Stimulated activated naive B cell treated with anti-CD40 and anti-IgM and Interleukin-4, amounts not matched to agents 10 μg/mL and 1 μg/mL and 100 μg/mL, for 72 hours (primary cell): ENCODE measurements at places on chromosomes 6 and 20.

GRCh38 chr6:159119791-159120190 lies 49.4 kb upstream of the FNDC1 start:
- DNase-seq, result no peak

DNA sequence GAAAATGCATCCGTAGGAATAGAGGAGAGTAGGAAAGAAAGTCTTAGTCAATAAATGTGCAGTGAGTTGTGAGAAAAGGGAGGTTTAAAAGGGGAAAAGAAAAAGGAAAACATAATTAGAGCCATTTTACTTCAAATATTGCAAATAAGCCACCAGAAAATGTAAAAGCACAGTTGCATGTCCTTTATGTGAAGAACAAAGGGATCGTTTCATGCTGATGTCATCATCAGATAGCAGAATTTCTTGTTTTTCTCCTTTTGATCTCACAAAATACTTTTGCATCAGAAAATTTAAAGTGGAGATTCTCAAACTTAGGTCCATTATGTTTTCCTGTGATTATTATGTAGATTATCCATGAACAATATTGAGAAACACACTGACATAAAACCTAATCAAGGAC lies 166.7 kb downstream of the HAO1 start:
- DNase-seq, result no peak

- DNase-seq, result no peak
Observed at GRCh38 chr6:104126315-104127005, 733.3 kb downstream of the HACE1 start.

DNA sequence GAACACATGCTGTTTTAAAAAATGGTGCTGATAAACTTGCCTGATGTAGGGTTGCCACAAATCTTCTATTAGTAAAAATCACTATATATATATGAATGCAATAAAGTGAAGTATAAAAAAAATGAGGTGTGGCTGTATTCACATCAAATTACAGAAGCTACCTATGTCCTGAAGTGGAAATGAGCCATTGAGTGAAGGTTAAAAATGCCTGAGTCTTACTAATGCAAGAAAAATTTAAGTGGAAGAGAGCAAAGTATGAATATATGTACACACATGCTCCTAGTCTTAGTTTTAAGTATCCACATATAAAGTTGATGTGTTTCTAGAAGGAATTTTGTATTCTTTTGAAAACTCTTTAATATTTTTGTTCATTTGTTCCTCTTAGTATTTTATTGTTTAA lies 808.3 kb upstream of the MAN1A1 start:
- no peak for DNase-seq

DNA sequence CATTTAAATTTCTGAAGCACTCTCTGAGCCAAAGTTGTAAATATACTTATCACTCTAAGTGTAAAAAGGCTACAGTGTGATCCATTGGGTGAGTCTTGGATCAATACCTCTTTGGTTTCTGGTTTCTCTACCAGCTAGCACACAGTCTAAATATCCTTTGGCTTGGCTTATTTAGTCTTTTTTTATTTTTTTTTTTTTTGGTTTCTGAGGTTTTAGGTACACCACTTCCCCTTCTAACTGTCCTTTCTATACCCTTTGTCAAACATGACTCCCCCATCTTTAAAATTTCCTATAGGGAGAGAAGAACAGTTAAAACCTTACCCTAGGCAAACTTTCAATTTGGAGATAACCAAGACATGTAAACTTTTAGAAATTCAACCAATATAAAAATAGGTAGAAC lies 379.0 kb downstream of the PHF3 start:
- no peak for DNase-seq

GRCh38 chr20:22680031-22680740 lies 95.8 kb upstream of the FOXA2 start:
- no peak for DNase-seq

GRCh38 chr6:16322666-16323312 lies 84.4 kb downstream of the GMPR start:
- DNase-seq, result peak; percentile 40

- DNase-seq, result no peak
Observed at GRCh38 chr20:20483328-20483727, 115.4 kb downstream of the INSM1 start.

GRCh38 chr6:12150812-12151432 lies 138.8 kb downstream of the HIVEP1 start:
- DNase-seq, result no peak

GRCh38 chr20:50112512-50113419 lies at the start of gene UBE2V1:
Gene UBE2V1, minus strand, starts transcription at chr20:50113150. Its CDS starts 22 bp downstream, at chr20:50113128.
- peak; percentile 79 for DNase-seq

DNA sequence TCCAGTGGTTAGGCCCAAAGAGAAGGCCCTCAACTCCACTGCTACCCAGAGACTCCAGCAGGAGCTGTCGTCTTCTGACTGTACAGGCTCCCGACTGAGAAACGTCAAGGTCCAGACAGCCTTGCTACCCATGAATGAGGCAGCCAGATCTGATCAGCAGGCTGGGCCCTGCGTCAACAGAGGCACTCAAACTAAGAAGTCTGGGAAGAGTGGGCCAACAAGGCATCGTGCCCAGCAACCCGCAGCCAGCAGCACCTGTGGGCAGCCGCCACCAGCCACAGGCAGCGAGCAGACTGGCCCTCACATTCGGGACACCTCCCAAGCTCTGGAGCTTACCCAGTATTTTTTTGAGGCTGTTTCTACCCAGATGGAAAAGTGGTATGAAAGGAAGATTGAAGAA lies 8.1 kb downstream of the LYRM2 start:
- DNase-seq, result no peak

DNA sequence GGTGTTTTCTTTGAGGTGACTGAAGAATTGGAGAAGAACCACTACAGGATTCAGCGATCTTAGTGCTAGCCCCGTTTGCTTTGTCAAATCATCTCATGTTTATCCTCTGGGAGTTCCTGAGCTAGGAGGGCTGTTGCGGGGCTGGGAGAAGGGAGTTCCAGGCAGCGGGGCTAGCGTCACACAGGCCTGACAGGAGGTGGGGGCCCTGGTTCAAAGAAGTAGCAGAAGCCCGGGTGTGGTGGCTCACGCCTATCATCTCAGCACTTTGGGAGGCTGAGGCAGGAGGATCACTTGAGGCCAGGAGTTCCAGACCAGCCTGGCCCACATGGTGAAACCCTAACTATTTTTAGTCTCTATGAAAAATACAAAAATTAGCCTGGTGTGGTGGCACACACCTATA lies 33.2 kb upstream of the SULF2 start:
- no peak for DNase-seq

- no peak for DNase-seq
Observed at GRCh38 chr6:158707120-158707820, 57.4 kb downstream of the SYTL3 start.

DNA sequence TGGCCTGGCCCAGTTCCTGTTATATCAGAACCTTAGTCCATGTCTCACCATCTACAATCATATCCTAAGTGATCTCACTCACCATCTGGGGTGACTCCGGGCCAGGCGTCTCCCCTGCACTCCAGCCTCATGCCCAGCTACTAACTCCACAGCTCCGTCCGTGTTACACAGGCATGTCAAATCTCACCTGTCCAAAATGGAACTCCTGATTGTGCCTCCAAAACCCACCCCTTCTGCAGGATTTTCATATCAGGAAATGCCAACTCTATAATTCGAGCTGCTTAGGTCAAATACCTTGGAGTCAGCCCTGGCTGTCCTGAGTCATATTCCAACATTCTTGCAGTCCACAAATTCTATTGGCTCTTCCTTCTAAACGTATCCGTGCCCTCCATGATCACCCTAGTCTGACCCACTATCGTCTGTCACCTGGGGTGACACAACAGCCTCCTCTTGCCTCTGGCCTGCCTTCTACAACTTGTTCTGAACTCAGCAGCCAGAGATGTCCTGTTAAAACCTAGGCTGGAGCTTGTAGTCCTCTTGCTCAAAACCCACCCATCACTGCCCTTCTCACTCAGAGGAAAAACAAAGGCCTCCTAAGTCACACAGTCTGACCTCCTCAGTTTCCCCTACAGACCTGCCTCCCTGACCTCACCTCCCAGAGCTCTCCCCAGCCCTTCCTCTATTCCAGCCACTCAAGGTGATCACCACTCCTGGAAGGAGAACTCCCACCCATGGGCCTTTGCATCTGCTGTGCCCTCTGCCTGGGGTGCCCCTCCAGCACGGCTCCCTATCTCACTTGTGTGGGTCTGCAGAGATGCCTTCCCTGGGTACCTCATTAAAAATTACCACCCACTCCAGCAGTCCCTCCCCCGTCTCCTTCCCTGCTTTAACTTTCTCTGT lies 85.3 kb upstream of the SIRPA start:
- no peak for DNase-seq

DNA sequence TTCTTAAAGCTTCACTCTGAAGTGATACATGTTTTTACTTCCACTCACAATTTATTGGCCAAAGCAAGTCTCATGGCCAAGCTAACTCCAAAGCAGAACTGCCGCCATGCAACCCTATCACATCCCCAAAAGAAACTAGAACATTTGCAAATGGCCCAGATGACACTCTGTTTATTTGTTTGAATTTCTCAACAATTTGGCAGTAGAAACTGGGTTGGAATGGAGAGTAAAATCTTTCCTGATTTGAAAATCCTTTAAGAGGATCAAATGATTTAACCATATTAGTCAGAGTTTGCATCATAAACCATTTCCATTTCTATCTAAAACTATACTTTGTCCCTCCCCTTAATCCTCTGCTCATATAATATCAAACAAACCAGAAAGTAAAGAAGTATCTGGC lies 39.1 kb upstream of the E2F3 start:
- no peak for DNase-seq

GRCh38 chr6:56842686-56843475 lies 112.0 kb upstream of the BEND6 start:
- no peak for DNase-seq

DNA sequence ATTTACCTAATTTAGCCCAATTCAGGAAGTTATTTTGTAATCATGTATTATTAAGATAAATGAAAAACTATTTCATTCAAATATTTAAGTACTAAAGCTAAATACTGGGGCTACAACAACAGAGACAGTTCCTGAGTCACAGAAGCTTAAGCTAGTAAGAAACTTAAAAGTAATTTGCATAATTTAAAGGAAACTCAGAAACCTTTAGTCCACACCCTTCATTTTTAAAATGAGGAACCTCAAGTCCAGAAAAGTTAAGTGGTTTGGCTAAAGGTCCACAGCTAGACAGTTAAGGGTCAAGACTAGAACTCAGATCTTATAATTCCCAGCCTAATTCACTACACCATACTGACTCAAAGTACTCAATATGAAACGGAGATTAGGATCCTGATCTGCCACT lies 7.2 kb downstream of the LMBRD1 start:
- DNase-seq, result no peak

DNA sequence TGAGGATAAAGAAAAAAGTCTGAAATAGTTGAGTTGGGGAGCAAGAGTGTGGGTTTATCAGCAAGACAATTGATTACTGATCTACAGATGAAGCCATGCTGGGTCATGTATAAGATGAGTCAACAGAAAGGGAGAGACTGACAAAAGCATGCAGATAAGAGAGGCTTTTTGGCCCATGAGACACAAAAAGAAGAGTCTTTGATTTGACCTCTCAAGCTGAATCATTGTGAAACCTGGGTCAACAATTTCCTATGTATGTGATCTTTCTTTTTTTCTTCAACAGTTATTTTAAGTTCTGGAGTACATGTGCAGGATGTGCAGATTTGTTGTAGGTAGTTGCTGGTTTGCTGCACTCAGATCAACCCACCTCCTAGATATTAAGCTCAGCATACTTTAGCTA lies 15.9 kb downstream of the RIMS1 start:
- DNase-seq, result no peak

DNA sequence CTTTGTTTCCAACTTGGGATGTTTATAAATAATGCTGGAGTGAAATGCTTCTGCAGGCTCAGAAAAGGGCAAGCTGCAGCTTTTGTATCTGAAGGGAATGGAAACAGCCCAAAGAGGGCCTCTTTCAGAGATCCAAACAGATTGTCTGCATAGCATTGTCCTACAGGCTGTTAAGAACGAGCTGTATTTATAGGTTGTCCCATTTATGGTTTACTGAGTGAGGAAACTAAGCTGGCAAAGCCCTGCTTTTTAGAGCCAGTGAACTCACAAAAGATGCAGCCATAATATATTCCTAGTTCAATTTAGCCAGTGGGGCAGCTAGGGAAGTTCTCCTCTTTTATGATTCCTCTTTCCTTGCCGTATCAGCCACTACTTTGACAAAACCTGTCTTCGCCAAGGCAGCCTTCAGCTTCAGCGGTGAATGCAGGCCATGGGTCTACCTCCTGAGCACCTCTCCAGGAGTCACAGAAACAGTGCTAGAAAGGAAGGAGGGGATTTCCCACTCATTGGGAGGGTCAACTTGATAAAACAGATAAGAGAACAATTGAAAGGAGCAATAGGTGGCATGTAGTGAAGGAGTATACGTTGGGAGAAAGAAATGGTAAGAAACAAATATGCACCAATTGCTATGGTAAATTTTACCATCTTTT lies 15.0 kb downstream of the KIAA0319 start:
- DNase-seq, result no peak

DNA sequence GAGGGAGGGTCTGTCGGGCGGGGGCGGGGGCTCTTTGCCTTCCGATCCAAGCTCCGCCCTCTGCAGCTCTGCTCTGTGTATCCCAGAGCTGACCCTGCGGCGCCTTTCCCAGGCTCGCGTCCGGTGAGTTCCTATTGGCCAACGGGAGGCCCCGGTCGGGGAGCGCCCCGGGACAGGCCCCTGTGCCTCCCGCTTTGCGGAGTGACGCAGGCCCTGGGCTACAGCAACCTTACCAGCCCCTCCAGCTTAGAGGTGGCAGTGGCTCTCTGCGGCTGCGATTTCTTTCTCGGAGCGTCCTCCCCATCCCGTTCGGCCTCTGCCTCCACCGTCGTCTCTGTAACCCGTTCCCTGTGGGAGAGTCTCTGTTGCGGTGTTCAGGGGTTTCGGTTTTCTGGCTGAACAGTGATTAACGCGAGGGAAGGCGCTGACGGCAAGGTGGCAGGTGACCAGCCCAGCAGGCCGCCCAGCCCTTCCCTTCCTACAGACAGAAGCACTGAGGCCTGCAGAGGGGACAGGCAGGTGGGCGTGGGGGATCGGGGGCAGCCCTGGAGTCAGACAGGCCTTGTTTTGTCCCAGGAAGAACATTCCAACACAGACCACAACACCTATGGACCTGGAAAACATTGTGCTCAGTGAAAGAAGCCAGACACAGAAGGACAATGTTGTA lies 18.1 kb upstream of the CEBPB start:
- DNase-seq, result peak; percentile 26

GRCh38 chr6:74735304-74735703 lies 470.5 kb downstream of the COL12A1 start:
- DNase-seq, result no peak

DNA sequence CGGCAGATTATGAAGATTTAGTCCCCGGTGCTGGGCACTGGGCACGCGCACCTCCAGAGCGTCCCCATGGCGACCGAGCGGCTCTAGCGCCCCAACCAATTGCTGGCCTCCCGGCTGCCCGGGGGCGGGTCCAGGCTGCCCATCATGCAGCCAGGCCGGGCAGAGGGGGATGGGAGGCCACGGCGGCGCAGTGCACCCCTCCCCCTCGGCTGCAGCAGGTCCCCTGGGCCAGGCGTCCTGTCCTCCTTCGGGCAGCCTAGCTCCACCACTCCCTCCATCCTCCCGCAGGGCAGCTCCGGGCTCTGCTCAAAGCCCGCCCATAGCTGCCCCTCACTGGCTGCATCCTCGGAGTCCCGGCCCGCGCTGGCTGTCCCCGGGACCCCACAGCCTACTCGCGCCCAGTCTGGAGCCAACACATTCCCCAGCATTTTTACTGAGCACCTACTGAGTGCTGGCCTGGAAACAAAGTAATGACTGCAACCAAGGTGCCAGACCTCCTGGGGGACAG lies 99.4 kb downstream of the ASXL1 start:
- peak; percentile 18 for DNase-seq
